ENCODE measurements at places on chromosomes 3 and 15. TPM values are rescaled to one million over a fixed set of nuclear protein-coding genes. Genes with fewer than 3 reads are reported as not detected.

The KIF23 gene
- polyA plus RNA-seq: 4.7 TPM

The CCDC39 gene
- polyA plus RNA-seq: 0.04 TPM

The IMPG2 gene
- 0.02 TPM for polyA plus RNA-seq

The FAM107A gene
- 6.3 TPM for polyA plus RNA-seq

All from esophagus (tissue), 2 donors.